Stimulated activated CD4-positive, alpha-beta T cell treated with anti-CD3 and anti-CD28 coated beads, Interleukin-1b, Interleukin-23, amount 100 ng/mL, for 1 hour (primary cell): ENCODE measurements at places on chromosomes 11 and 22.

- DNase-seq, result no peak
These were observed 7.6 kb upstream of the CCKBR start for GRCh38 chr11:6251990-6252473.

GRCh38 chr11:13229136-13229535 lies 48.5 kb upstream of the BMAL1 start:
- no peak for DNase-seq

DNA sequence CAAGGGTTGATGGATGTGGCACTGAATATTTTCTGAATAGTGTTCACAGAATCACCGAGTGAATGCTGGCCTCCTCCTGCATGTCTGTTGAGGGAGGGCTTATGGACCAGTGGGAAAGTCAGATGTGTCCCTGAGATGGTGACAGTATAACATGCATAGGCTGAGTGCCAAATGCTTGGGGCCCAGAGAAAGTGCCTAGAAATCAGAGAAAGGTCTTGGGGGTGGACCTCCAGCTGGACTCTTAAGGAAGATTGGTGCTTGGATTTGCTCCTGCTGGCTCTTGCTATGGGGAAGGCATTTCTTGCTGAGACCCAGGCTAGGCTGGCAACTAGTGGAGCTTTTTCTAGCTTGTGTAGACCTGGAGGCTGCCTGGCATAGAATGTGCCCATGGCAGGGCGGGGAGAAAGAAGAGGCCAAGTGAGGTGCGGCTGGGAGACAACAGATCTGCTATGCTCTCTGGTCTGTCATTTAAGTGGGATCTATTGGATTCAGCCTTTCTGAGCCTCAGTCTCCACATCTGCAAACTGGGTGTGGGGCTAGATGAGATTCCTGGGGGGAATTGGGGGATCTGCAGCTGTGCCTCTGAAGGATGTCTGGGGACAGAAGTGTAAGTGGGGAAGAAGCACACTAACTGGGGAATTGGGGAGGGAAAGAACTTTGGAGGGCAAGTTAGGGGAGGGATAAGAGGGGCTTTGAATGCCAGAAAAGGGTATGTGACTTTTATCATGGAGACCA lies 27.4 kb downstream of the ZNRF3 start:
- no peak for DNase-seq

DNA sequence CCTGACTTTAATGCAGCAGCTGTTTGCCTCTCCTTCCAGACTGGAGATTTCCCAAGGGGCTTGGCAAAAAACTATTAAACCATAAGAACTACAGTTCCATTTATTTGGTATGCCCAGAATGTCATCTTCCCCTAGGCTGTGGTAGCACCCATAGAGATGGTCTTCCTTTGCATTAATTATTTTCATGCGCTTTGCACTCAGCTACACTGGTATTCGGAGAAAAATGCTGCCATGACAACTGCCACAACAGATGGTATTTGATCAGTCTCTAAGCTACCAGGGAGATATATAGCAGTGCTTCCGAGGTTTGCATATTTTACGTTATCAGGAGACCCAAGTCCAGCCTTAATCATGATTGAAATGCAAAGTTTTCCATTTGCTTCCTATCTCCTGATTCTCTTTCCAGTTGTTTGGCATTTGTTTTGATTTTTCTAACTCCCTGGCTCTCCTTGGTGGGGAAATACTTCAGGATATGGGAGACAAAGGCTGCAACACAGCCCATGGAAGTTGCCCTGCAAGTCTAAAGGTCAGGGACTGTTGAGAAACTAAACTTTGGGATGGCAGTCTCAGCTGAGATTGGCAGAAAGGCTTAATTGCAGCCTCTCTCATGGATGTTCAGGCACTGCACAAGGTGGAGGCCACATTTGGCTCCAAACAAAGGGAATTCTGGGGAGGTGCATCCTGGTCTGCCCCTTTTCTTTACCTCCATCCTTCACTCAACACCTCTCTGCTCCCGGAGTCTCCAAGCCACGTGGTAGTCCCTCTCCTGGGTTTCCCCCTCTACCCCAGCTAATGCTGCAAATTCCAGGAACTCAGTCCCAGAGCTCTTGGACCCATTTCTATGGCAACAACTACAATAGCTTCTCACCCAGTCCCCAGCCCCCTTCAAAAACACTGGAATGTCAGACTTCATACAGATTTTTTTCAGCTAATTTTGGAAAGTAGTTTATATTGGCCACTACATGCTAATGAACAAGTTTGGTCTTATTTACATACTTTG lies 151.8 kb downstream of the NAV2 start:
- DNase-seq, result no peak

DNA sequence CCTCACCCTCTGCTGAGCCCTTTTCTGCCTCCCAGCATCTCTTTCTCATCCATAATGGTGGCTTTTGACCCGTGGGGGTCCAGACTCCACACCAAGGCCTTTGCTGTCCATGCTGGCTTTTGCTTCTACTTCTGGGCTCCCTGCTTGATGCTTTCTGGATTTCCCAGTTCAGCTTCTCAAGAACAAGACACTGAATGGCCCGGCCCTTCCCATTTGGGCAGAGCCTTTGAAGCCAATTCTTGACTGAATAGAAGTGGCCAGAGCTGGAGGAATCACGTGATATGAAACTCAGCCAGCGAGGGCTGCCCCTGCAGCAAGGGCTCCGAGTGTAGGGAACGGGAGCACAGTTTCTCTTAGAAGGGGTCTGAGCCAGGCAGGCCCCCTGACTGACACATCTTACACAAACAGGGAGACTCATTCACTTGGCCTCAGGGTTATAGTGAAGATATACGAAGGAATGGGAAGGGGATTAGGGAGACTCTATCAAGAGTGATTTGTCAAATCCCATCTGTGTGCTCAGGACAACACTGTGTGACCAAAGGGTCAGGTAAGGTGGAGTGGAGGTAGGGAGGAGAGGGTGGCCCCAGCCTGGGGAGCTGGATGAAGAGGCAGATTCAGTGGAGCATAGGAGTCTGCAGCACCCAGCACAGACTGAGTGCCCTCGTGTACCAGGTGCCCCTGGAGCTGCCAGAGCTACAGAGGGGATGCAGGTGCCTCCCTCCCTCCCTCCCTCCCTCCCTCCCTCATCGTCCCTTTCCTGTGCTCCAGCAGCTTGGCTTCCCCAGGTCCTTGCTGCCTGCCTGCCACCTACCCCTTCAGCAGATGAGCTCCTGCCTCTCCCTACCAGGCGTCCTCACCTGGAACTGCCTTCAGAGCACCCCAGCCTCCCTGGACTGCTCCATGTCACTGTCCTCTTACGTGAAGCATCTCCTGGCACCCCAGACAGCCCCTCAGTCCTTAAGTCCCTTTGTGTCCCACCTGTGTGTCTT lies 106.0 kb downstream of the TRIM29 start:
- no peak for DNase-seq

- no peak for DNase-seq
These were observed 14.3 kb downstream of the MFNG start for GRCh38 chr22:37471727-37472417.
